Peyer's patch (tissue), 4 donors: ENCODE measurements at places on chromosomes 4 and X. TPM values are rescaled to one million over a fixed set of nuclear protein-coding genes. Genes with fewer than 3 reads are reported as not detected.

DCAF8L2 gene
- not detected for total RNA-seq

PABPC1L2A gene
- not detected for total RNA-seq

GRCh38 chr4:22488106-22488505, 27.8 kb downstream of the ADGRA3 start:
- no peak for DNase-seq

DNA sequence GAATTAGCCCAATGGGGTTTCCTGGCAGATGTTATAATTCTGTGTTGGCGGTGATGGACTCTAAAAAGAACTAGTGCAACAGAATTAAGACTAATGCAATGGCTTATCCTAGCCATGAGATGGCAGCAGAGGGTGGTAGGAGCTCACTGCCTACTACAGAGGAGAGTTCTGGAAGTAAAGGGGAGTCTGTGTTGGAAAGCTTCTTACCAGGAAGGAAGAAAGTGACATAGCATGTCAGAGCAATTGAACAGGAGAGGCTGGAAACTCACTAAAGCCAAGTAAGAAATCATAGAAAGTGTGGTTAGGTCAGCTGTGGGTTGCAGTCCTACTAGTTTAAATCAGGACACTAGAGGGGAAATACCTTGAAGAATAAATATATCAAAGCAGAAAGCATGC, 6.3 kb upstream of the TRPC5OS start:
- DNase-seq = no peak

STPG2 gene
- total RNA-seq = not detected

UBQLN2 gene
- 24.3 TPM for total RNA-seq

DNA sequence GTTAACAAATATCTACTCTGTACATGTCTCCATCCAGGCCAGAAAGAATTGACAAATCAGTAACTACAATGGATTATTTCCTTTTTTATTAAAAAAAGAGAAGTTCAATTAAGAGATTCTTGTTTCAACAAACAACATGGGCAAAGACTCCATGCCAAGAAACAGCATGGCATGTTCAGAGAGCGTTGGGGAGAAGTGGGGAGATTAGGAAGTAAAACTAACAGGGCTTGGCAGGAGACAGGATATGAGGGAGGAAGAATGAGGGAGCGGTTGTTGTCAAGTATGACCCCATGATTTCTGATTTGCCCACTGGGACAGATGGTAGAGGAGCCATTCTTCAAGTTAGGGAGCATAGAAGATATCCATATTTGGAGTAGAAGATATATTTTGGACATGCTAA, 128.4 kb downstream of the RNF150 start:
- DNase-seq = no peak

DNA sequence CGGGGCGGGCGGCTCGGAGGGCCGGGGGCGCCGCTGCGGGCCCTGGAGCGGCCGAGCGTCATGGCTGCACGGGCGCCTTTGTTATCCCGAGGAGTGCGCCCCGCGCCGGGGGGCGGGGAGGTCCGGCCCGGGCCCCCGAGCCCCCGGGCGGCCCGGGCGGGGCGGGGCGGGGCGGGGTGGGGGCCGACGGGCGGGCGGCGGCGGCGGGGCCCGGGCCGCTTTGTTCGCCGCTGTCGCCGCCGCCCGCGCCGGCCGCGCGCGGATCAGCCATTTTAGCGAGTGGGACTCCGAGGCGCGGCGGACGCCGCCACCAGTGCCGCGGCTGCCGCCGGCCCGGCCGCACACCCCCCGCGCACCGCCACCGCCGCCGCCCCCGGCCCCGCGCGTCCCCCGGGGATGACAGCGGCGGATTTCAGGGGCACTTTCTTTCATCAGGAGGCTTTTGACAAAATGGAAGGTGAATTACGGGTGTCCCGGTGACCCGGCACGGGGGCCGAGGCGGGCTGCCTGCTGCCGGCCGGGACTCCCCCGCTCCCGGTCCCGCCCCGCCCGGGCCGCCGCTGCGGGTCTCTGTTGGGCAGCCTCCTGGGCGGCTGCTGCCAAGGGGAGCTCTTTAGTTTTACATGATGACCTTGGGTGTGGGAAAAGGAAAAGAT, 1.2 kb downstream of the HMGB3 start:
- DNase-seq = no peak

- no peak for DNase-seq
These were observed 44.8 kb downstream of the UGT2A3 start for GRCh38 chr4:68906780-68907137.

DNA sequence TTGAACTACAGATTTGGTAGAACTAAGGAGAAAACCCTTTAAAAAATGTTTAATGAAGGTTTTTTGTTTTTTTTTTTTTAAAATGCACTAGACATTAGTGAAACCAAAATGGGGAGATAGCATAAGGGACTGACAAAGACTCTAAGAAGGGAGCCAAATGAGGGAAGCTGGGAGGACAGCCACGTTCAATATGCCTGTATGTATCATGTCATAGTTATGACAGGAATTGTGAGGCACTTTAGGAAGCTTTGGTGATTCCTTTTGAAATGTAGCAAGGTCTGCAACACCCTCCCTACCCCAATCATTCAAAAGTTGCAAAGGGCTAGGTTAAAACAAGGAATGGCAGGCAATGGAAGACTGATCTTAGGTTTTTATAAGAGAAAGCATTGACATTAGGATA, 526.0 kb downstream of the TLL1 start:
- DNase-seq = no peak

DNA sequence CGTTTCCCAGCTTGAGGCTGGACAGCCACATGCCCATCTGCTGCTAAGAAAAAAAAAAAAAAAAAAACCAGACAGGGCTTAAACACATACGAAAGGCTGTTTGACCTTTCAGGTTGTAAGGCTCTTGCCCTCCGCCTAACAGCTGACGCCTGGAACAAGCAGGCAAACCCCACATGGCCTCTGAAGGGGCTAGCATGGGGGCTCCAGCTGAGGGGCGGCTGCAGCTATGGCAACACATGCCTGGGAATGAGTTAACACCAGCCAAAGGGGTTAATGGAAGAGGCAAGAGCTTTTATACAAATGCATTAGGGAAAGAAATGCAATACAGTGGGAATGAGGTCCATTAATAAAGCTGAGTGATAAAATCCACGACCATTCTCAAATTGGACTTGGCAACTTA, 183.6 kb downstream of the ENOX2 start:
- no peak for DNase-seq

SUPT20HL2 gene
- not detected for total RNA-seq
